Fibroblast of the aortic adventitia (primary cell): ENCODE measurements at places on chromosomes 5 and 9.

DNA sequence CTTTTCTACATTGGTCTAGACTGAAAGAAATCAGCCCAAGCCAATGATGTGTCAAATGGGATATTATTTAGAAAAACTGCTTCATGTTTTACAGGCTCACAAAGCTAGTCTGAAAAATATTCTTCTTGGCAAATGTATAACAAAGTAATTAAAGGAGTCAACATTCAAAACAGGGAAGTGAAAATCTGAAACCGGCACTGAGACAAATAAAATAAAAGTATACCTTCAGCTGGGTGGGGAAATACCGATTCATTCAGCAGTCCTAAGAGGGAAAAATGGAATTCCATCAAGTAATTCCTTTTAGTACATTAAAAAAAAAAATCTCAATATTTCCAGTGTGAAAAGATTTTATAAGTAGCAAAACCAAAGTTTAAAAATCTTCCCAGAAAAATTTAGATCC lies 259.6 kb upstream of the SLC24A2 start:
- DNase-seq = no peak

DNA sequence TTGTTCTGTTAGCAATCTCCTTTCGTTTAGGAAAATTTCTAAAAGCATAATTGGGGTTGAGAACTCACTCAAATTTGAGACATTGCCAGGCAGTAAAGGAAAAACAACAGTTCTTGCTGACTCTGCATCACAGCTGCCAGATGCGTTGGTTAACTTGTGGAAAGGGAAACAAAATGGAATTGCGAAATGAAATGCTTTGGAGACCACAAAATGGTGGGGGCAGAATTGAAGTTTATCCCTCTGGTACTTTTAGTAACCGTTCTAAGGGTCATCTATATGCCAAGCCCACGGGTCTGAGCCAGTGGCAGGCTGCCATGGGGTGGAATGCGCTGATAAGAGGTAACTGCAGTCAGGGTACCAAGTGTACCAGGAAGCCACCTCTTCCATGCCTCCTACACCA lies 28.6 kb upstream of the SELENOP start:
- DNase-seq = peak; percentile 91

DNA sequence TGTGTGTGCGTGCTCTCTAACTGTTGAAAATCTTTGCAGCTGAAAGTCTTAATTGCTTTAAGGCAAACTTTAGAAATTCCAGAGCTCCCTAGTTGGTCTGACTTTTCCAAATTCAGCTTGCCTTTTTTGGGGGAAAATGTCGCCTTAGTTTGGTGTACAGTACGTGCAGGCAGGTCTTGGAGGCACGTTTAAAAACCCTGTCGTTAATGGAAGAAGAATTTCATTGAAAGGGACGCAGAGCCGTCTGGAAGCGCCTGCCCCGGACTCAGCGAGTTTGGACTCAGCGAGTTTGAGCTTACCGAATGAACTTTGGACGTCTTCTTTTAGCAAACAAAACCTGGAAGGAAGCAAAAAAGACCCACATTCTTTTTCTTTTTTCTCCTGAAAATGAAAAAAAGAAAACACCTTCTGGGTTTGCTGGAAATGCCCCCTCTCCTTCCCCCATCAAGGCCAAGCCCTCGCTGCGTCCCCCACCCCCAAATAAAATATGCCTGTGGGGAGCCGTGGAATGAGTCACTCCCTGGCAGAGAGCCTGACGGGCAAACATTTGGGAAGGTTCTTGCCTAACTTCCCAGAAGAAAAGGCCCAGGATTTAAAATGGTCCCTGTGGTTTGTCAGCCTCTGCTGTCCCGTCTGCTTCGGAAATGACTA lies 1.5 kb downstream of the NEK6 start:
- DNase-seq = peak; percentile 93

DNA sequence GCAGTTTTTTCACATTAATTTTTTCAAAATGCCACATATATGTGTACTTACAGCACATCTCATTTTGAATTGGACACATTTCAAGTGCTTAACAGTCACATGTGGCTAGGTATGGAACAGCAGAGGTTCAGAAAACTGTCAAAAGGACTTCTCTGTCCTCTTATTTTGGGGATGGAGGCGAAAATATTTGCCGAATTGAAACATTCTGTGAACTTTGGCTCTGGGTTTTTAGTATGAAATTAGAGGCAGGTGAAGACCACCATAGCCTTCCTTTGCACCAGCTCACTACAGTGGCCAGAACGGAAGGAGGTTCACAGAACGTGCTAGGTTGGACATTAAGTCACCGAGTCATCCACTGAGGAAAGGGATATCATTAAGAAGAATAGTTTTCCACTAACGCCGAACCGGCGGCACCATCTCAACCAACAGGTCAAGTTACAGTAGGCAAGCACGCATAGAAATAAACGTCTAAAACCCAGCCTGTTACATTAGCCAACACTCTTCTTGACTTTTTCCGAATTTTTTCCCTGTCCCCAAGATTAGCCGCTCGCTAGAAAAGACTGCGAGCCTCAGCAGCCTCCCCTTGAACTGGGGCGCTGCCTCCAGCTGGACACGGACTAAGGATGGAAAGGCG lies 1.8 kb upstream of the TLE4 start:
- DNase-seq = no peak

GRCh38 chr5:98899456-98899855 lies 29.4 kb downstream of the CHD1 start:
- DNase-seq = no peak

DNA sequence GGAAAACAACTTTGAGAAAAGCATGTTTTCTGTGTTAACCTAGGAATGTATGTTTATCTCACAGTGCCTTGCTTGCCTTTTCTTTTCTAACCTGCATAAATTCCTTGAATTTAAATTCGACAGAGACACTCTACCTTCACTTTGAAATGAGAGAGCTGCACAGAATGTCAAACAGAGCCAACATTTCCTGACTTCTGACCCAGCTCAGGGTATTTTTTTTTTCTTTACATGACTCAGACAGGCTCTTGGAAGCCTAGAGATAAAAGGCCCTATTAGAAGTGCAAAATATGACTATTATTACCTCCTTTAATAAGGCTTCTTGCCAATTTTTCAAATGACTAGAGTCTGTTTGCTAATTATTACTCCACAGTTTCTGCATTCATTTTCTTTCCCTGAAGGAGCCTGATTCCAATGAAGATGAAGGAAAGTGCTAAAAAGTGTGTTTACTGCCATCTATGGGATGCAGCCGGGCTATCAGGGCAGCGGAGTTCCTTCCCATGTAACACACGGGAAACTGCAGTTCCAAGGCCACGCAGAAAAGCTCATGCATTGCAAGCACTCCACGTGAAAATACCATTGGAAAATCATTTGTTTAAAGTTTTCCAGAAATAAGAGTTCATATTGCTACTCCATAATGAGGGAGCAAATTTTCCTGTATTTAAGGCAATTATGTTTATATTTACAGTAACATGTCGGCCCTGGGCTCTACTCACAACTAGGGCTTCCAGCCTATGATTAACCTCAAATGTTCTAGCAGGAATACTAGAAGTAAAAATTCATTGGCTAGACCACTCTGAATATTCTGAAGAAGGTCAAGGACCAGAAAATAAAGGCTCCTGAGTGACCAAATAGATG lies 485.6 kb downstream of the ZSWIM6 start:
- peak; percentile 62 for DNase-seq

- peak; percentile 15 for DNase-seq
Measured at GRCh38 chr5:171092194-171092593, 216.9 kb upstream of the TLX3 start.

DNA sequence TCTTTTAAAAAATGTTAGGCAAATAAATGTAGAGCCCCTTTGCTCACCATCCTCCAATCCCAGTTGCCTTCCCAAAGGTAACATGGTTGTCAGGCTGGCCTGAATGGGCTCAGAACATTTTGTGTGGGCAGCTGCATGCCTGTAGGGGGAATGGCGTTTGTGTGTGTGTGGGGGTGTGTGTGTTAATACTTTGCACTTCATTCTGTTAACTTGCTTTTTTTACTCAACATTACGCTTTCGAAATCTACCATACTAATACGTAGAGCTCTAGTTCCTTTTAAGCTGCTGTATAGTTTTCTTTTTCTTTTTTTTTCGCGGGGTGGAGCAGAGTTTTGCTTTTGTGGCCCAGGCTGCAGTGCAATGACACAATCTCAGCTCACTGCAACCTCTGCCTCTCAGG lies 14.0 kb downstream of the MYOZ3 start:
- DNase-seq = no peak

DNA sequence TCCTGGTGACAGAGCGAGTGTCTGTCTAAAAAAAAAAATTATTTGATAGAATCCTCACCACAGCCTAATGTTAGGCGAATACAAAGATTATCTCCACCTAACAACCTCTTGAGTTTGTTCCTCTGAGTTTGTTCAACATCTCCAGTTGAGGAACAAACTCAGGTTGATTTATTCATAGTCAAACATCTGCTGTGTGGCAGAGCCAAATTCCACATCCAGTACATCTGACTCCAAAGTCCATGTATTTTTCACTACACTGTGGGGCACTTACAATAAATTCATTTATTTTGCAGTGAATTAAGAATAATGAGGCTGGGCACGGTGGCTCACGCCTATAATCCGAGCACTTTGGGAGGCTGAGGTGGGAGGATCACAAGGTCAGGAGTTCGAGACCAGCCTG lies 53.3 kb downstream of the KIF24 start:
- no peak for DNase-seq

DNA sequence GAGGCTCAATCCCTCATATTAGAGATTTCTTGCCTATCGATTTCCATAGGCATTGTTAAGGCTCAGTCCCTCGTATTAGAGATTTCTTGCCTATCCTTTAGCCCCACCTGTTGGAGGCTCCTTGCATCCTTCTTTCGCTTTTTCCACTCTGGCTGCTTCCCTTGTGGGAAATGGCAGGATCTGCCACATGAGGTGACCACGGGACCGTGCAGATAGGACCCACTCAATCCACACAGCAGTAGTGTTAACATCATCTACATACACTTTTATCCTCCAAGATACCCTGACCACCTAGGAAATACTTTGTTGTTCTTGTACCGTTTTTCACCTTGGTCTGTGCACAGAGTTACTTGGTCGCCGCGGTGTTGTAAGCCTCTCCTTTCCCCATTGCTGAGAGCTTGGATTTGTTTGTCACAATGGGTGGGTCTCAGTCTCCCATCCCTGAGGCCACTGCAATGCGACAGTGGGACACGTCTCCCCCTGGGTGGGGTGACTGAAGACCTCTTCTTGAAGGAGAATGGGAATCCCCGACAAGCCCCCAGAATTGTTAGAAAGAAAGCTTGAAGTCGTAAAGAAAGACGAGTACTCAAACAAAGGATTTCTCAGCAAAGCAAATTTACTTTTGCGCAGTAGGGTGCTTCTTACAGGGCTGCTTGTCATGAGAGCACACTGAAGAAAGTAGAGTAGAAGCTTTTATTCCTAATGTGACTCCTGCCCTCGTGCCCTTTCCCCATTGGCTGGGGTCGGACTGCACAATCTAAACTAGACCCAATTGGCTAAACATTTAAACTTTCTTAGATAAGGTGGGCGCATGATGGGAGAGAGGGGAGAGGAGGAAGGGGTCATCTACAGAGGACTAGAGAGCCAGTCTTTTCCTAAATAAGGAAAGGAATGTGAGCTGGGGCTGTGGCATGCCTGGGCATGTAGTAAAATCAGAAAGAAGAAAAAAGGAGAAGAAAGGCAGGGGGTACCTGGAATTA lies 19.8 kb downstream of the IFT74 start:
- peak; percentile 81 for DNase-seq

- DNase-seq = no peak
Measured at GRCh38 chr5:94545870-94546625, 72.4 kb downstream of the KIAA0825 start.

DNA sequence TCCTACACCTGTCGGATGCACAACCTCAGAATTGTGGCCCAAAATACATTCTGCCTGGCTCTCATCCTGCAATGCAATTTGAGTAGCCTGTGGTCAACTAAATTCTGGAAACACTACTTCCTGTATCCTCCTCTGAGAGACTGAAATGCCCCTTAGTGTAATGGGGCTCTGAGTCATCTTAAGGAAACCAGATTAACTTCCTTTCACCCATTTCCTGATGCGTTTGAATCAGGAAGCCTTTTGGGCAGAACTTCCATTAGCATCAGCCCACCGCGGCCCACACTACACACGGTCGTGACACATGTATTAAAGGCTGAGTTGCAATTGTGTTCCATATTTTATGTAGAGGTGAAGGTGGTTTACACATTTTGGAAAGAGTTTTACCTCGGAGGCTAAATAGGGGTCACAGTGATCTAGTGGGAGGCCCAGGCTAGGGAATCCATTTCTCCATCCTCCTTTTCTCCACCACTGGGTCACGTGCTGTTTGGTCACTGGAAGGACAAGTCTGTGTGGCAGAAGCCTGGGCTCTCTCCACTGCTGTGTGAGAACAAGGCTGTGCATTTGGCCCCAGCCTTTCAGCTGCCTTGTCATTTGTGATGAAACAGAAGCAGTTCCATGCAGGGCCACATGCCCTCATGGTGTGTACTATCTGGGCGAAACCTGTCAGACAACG lies 55.9 kb downstream of the DAP start:
- DNase-seq = peak; percentile 64

DNA sequence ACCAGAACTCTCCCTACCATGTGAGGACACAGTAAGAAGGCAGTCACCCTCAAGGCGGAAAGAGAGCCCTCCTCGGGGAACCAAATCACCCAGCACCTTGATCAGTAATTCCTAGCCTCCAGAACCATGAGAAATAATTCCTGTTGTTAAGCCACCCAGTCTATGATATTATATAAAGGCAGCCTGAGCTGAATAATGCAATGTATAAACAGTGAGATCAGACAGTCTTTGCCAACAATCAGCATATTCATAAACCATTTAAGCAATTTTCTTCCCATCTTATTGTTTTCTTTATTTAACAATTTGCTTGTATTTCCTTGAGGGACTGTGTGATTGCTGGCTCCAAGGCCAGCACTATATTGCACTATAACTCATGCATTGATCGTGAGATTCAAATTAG lies 144.4 kb upstream of the DAPK1 start:
- DNase-seq = no peak

- DNase-seq = no peak
Measured at GRCh38 chr9:6640268-6641051, 5.1 kb downstream of the GLDC start.

- no peak for DNase-seq
Measured at GRCh38 chr5:137754961-137755762, 999 bp upstream of the HNRNPA0 start.

- no peak for DNase-seq
Measured at GRCh38 chr5:52801329-52801728, 13.6 kb downstream of the ITGA1 start.

DNA sequence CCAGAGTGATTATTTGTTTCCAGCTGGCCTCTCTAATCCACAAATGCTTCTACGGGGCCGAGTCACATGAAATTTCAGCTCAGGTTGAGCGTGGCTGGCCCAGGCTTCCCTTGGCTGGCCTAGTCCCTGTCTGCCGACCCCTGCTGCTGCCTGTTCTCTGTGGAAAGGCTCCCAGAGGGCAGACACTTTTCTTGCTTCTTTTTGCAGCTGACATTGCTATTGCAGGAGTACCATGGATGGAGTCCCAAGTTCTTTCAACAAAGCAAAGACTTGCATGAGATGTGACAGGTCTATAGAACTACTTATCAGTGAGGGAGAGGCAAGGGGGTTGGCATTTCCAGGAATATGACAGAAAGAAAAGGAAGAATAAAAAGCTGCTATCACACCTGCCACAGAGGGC lies 287.4 kb upstream of the ARRDC3 start:
- DNase-seq = no peak
